ENCODE measurements at places on chromosomes 11 and 22.

- DNase-seq = no peak
Observed at GRCh38 chr11:68687311-68687710, 3.0 kb downstream of the GAL start.

DNA sequence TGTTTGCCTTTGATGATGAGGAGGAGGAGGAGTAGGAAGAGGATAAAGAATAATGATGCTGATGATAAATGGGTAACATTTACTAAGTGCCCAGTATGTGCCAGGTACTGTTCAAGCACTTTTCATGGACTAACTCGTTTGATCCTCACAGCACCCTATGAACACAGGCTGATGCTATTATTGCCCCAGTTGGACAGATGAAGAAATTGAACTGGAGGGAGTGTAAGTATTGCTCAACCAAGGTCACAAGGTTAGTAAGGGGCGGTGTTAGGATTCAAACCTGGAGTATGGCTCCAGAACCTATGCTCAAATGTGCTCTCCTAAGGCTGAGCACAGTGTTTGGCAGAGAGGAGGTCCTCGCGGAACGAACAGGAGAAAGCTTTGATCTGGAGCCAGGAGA is 78.6 kb downstream of the SYN3 start:
- DNase-seq = no peak

- DNase-seq = peak; percentile 81
Observed at GRCh38 chr22:37198258-37199102, 10.4 kb upstream of the C1QTNF6 start.

- no peak for DNase-seq
Observed at GRCh38 chr11:93288767-93289166, 41.8 kb upstream of the DEUP1 start.

- DNase-seq = no peak
Observed at GRCh38 chr11:2207212-2207611, 35.6 kb upstream of the TH start.

- DNase-seq = no peak
Observed at GRCh38 chr11:67697846-67698245, 23.4 kb upstream of the ALDH3B2 start.

DNA sequence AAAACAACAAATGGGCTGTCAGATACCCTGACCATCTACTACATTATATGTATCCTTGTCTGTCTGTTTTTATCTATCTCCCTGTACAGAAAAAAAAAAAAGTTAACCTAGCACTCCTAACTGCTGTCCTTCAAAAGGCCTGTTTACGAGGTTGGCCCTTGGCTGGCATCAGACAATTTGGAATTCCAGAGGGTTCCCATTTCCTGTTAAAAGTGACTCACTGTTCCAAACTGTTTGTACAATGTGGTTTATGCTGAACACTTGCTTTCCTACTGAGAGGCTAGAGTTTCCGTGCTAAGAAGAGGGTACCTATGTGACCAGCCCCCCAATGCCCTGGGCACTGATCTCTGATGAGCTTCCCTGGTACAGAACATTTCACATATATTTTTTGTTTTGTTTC is 65.9 kb upstream of the HMGXB4 start:
- DNase-seq = no peak

GRCh38 chr11:95487391-95487790 is 256.4 kb upstream of the SESN3 start:
- no peak for DNase-seq

Measured in activated CD8-positive, alpha-beta memory T cell treated with anti-CD3 and anti-CD28 coated beads for 48 hours (primary cell).